ENCODE measurements at places on chromosomes 5 and 9. TPM values are rescaled to one million over a fixed set of nuclear protein-coding genes. Genes with fewer than 3 reads are reported as not detected.
A peak's percentile ranks its signal among the peaks of the same experiment; 100 is the strongest.

DNA sequence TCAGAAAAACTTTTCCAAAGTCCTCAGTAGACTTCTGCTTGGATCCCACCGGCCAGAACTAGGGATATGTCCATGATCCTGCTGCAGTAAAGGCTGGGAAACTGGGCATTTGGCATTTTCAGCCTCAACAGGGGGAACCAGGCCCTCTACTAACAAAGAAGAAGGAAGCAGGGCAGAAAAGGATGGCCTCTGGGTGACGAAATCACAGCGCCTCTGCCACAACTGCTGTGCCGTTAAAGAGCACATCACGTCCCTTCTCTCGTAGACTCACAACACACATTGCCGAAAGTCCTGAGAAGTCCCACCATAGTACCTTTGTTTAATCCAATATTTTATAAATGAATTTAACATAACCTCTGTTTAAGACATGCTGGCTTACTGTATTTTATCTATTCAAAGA, 10.4 kb upstream of the AFAP1L1 start:
- no peak for DNase-seq

DNA sequence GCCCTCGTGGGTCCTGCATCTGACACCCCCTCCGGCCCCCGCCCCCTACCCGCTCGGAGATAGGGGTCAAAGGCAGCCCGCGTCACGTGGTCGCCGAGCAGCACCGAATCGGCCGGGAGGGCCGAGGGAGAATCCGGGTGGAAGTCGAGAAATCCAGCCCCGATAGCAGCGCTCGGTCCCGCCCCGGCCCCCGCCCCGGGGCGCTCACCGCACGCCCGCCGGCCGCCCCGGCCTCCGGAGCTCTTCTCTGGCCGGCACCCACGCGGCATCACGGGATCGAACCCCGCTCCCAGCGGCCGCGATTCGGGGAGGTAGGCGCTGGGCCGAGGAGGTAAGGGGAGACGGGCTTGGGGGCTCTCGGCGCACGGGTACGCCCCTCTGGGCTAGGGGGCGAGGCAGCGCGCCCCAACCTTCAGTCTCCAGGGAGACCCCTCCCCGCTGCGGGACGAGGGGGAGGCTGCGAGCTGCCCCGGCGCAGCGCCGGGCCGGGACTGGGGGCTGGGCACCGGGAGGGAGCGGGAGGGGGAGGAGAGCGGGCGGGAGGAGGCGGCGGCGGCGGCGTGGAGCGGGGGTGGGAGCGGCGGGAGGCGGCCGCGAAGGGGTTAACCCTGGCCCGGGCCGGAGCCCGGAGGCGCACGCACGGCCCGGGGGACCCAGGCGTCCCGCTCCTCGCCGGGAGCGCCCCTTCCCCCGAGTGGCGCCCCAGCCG, 22.1 kb upstream of the NDST1 start:
- DNase-seq = peak; percentile 38

- no peak for DNase-seq
These were observed 594.5 kb downstream of the BNC2 start for GRCh38 chr9:16275795-16276624.

- no peak for DNase-seq
These were observed 72.4 kb downstream of the NNT start for GRCh38 chr5:43675357-43675756.

DNA sequence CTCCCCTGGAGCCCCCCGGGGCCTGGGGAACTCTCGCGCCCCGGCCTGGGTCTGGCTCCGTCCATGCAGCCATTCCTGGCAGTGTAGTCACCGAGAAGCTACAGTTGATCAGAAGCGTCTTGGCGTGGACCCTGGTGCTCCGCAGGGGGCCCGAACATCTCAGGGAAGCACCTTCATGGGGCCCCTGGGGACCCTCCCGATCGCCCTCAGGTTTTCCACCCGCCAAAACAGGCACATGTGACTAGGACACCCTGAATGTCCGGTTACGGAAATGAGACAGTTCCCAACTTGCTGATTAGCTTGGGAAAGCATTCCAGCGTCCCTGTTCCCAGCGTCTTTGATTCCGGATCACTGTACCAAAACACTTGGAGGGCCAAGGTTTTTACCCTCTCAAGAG, 472 bp downstream of the FBXO4 start:
- DNase-seq = no peak

DNA sequence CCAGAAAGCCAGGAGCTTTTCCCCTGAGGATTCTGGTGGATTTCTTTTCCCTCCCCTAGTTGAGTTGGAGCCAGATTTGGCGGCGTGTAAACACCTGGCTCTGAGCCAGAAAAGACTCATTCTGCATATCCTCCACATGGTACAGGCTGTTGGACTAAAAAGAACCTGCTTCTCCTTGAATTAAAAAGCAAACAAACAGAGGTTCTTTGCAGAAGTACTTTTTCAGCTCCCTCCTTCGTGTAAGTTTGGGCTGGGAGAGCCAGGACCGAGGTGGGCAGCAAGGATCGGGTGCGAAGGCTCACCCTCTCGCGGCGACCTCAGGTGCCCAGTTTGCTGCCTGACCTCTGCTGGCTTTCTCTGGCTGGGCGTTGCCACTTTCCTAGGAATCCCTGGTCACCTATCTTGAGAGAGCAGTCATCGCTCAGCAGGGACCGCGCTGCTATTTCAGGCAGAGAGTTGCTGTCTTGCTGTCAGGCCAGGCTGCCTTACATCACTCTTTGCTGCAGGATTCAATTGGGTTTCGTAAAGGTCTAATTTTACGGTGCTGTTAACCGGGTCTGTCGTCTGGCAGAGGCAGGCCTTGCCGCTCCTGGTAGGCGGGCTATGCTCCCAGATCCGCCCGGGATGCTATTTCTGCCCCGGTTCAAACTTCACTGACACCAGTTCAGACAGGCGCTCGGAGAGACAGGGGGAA, 3.2 kb downstream of the PAPPA start:
- DNase-seq = no peak

DNA sequence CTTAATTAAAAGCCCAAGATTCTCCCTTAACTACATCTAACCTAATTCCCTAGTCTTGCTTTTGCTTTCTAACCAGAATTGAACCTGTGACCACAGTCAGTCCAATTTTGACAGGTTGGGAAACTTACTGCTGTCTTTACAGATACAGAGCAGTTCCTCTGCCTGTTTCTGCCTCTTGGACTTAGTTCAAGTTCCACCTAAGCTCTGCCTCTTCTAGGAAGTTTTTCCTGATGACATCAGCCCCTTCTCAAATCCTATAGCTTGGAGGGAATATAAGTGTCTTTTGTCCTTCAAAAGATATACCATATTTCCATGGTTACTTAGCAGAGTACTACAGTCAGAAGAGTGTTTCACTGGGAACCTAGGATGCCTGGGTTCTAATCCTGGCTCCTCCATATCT, 31.7 kb downstream of the BRINP1 start:
- no peak for DNase-seq

GRCh38 chr9:89448821-89449220, 49.1 kb downstream of the SEMA4D start:
- DNase-seq = no peak

DNA sequence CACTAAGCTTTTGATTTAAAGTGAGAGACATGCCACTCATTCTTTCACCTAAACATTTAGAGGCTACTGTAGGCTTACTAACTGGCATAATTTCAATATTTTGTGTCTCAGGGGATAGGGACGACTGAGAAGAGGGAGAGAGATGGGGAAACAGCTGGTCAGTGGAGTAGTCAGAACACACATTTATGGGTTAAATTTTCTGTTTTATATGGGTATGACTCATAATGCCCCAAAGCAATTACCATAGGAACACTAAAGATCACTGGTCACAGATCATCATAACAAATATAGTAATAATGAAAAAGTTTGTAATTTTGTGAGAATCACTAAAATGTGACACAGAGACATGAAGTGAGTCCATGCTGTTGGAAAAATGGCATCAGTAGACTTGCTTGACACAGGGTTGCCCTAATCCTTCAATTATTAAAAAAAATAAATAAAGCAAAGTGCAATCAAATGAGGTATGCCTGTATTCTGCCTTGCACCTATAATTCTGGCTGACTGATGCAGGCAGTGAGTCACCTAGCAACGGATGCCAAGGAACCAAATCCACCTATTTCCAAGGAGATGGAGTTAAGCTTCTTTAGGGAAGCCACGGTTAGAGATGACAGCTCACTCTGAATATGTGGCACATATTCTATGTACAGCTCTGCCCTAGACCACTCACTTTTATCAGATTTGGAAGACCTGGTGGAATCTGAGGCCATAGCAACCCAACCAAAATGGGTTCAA, 166.1 kb downstream of the MARCHF11 start:
- DNase-seq = no peak

The ACSL6 gene
- polyA plus RNA-seq = 1.3 TPM

The ANKDD1B gene
- polyA plus RNA-seq = 1.6 TPM

The COMMD10 gene
- polyA plus RNA-seq = 28.7 TPM

The PKN3 gene
- polyA plus RNA-seq = 10.4 TPM

The PCDHGB4 gene
- polyA plus RNA-seq = 1.6 TPM

The CTNND2 gene
- polyA plus RNA-seq = 0.41 TPM

The SHROOM1 gene
- polyA plus RNA-seq = 6.2 TPM

The INSL4 gene
- polyA plus RNA-seq = 0.18 TPM

The GABRP gene
- polyA plus RNA-seq = 8.2 TPM

The SLC6A7 gene
- 0.07 TPM for polyA plus RNA-seq

The GARIN3 gene
- not detected for polyA plus RNA-seq

The DMAC1 gene
- polyA plus RNA-seq = 26.3 TPM

Measured in thymus (tissue), 14 donors.